Activated CD4-positive, alpha-beta memory T cell treated with anti-CD3 and anti-CD28 coated beads for 36 hours (primary cell): ENCODE measurements at places on chromosomes 3 and 15. TPM values are rescaled to one million over a fixed set of nuclear protein-coding genes. Genes with fewer than 3 reads are reported as not detected.

DNA sequence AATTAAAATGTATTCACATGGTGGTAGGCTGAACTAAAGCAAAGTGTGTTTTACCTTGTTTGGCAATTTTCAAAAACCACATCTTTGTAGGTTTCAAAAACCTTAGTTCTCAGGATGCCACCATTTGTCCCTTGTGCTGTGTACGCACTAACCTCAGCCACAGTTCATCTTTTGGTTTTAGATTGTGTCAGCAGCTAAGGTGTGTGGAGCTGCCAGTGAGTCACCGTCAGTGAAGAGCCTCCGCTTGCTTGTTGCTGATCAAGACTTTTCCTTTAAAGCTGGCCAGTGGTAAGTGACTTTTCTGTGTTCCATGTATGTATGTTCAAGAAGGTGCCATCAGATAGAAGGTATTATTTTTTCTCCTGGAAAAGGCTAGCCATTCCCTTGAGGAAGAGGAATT, 21.1 kb downstream of the OXNAD1 start:
- no peaks in the 10 kb centered on the region for H3K27me3 ChIP-seq
- H3K27ac ChIP-seq, result peak overlapping the region; percentile 85
- peak; percentile 81 for DNase-seq
- H3K4me3 ChIP-seq, result peak overlapping the region; percentile 70

GRCh38 chr3:4979428-4980228, at the start of gene BHLHE40:
Gene BHLHE40 (plus strand): TSS chr3:4979437. CDS start chr3:4979719, 282 bp downstream.
- peaks cover 57% of the 10 kb centered on the region for H3K4me1 ChIP-seq
- H3K4me3 ChIP-seq, result peak within 1 kb of the TSS; percentile 87
- no peak for DNase-seq
- peaks cover 52% of the 10 kb centered on the region for H3K36me3 ChIP-seq
- no peaks in the 10 kb centered on the region for H3K27me3 ChIP-seq
- peak within 1 kb of the TSS; percentile 99 for H3K27ac ChIP-seq

- no peaks in the 10 kb centered on the region for H3K4me1 ChIP-seq
- no peaks in the 10 kb centered on the region for H3K36me3 ChIP-seq
- H3K4me3 ChIP-seq, result no peak overlapping the region
- H3K27me3 ChIP-seq, result no peaks in the 10 kb centered on the region
These were observed 390.1 kb downstream of the IL20RB start for GRCh38 chr3:137347817-137348368.

DNA sequence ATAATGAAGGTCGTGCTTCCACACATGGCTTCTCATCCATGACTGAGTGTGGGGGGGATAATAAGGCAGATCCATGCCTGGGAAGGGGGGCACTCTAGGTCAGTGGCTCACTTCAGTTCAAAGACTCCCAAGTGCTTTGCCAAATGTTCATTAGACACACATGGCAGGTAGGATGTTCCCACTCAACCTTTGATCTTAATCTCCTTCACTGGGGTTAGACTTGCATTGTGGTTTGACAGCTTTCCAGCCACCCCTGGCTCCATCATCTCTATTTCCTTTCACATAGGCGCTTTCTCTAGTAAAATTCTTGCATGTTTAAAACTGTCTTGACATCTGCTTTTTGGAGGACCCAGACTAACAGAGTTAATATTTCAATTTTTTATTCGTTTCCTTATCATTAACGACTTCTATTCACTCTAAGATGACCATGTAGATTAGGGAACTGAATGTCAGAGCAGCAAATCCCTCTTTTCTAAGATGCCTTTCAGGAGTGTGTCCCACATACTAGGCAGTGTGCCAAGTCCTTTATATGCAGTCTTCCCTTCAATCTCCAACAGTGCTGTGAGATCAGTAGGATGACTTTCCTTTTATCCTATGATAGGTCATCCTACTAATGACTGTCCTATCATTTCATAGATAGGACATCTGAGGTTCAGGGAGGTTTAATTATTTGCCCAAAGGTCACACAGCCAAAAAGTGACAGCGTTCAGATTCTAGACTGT, 57.9 kb downstream of the BTD start:
- DNase-seq, result no peak
- H3K4me1 ChIP-seq, result peaks cover 5% of the 10 kb centered on the region
- no peak overlapping the region for H3K27ac ChIP-seq
- H3K36me3 ChIP-seq, result peaks cover 12% of the 10 kb centered on the region
- no peaks in the 10 kb centered on the region for H3K27me3 ChIP-seq

- no peak for DNase-seq
- no peak overlapping the region for H3K27ac ChIP-seq
- no peak overlapping the region for H3K4me3 ChIP-seq
- no peaks in the 10 kb centered on the region for H3K4me1 ChIP-seq
- no peaks in the 10 kb centered on the region for H3K36me3 ChIP-seq
These were observed 125.0 kb downstream of the ZNF280D start for GRCh38 chr15:56608140-56608778.

GRCh38 chr3:172707967-172708366, 2.9 kb downstream of the NCEH1 start:
- H3K4me1 ChIP-seq, result peaks cover 19% of the 10 kb centered on the region
- no peaks in the 10 kb centered on the region for H3K27me3 ChIP-seq
- H3K4me3 ChIP-seq, result no peak overlapping the region
- no peak for DNase-seq
- no peaks in the 10 kb centered on the region for H3K36me3 ChIP-seq
- H3K27ac ChIP-seq, result no peak overlapping the region

DNA sequence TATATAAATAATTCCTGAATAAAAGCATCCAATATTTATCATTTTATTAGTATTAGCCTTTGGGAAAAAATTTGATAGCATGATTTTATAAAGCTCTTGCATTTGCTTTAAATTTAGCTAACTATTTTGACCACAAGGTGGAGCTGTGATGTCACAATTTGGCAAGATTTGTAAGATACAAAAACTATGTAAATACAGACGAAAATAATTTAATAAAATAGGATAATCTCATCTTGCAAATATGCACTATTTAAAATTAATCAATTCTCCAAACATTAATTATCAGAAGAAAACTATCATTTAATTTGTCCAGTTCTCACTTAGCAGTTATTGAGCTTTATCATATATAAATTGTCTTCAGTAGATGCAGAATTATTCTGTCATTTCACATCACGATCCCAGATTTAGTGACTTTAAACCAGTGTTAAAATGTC, 95.4 kb downstream of the PLOD2 start:
- H3K4me1 ChIP-seq, result no peaks in the 10 kb centered on the region
- DNase-seq, result no peak
- H3K27me3 ChIP-seq, result no peaks in the 10 kb centered on the region
- H3K36me3 ChIP-seq, result no peaks in the 10 kb centered on the region
- no peak overlapping the region for H3K4me3 ChIP-seq

Gene CLRN1
- not detected for total RNA-seq

Gene PPP1R14D
- not detected for total RNA-seq

Gene ACSBG1
- total RNA-seq, result not detected

Gene ZNF774
- total RNA-seq, result 1.1 TPM
